Ureter (tissue), 1 donor: ENCODE measurements at places on chromosomes 13 and 19.

GRCh38 chr13:104111031-104111430, 1044.8 kb upstream of the SLC10A2 start:
- DNase-seq = no peak

DNA sequence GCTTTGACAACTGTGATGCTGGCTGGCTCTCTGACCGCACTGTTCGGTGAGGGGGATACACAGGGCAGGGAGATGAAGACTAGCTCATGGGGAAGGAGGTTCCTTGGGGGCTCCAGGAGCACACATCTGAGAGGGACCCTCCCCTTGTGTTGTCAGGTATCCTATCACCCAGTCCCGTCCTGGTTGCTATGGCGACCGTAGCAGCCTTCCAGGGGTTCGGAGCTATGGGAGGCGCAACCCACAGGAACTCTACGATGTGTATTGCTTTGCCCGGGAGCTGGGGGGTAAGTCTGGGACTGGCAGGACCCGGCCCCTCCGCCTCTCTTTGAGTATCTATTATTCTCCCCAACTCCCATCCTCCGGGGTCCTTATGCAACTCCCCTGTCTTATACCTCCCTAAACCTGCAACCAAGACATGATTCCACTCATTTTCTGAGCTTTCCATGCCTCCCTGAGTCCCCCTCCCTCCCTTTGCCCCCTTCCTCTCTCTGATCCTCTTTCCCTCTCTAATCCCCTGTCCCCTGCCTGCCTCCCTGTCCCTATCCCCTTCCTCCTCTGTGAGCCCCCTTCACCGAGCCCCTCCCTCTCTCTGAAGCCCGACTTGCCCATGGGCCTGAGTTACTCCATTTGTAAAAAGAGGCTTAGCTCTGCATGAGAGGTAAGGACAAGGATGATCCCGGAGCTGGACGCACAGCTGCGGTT, 12.5 kb downstream of the NCAN start:
- no peak for DNase-seq

- no peak for DNase-seq
Measured at GRCh38 chr19:47465957-47466356, 5.7 kb downstream of the SLC8A2 start.

DNA sequence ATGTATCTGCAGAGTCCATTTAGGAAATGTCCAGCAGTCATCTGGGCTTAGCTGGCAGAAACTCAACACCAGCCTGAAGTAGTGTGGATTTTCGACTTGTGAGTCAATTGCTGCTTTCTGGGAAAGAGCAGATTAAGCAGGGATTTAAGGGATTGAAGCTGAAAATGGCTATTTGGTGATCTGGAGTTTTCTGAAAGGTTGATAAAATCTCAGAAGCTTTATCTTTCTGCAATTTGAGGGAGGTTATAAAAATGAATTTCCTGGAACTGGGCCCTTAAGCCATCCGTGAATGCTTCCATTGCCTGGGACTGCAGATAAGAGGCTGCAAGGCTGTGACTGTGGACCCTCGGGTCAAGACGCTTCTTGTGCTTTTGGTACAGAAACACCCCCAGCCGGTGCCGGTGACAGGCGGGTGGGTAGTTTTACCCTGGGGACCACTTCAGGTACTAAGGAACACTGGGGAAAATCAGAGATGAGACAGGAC, 61.5 kb downstream of the COL4A1 start:
- no peak for DNase-seq
